ENCODE measurements at places on chromosomes 6 and 20. TPM values are rescaled to one million over a fixed set of nuclear protein-coding genes. Genes with fewer than 3 reads are reported as not detected.

KIAA1755 gene
- total RNA-seq = 0.13 TPM

ULBP2 gene
- total RNA-seq = 3.6 TPM

SLC32A1 gene
- not detected for total RNA-seq

ARMH2 gene
- not detected for total RNA-seq

DYNLT2 gene
- total RNA-seq = 0.44 TPM

WFDC12 gene
- not detected for total RNA-seq

GSTA3 gene
- not detected for total RNA-seq

TRIM15 gene
- not detected for total RNA-seq

CEBPB gene
- total RNA-seq = 257 TPM

TP53TG5 gene
- not detected for total RNA-seq

PHF20 gene
- 24.3 TPM for total RNA-seq

Measured in A549 treated with GW870086 at 1 μM for 4 hours (cell line).